Fibroblast of skin of right quadriceps (primary cell): ENCODE measurements at places on chromosomes 2 and 18.

GRCh38 chr2:137865954-137866540, 98.2 kb upstream of the HNMT start:
- peak; percentile 28 for DNase-seq

DNA sequence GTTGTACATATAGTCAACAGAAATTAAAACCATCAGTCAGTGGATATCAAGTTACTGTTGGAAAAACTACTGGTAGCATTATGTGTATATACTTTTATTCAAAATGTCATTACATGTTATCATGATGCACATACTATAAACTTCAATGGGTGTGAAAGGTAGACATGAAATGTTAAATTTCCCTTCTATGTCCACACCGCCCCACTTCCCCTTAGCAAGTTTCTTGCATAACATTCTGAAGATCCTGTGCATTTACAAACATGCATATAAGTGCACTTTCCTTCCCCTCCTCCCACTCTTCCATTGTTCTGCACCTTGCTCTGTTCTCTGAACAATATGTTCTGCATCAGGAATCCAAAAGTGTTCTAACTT, 16.6 kb upstream of the HK2 start:
- no peak for DNase-seq

DNA sequence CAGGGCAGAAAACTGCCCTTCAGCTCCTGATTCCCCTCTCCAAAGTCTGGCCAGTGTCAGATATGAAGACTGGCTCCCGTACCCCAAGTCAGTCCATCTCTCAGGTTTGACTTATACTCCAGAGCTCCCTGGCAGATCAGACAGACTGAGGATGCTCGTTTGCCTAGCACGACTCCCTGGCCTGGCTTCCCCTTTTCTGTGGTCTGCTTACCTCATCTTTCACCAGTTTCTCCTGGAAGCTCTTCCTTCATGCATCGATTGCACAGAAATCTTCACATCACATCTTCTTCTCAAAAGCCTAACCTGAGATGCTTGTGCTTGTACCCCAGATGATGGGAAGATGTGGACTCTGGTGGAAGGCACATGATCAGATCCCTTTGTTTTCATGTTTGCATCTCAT, 387.9 kb upstream of the POU3F3 start:
- DNase-seq: no peak

GRCh38 chr2:189835855-189836558, 51.8 kb downstream of the PMS1 start:
- DNase-seq: no peak

GRCh38 chr2:39728941-39729351, 50.1 kb downstream of the THUMPD2 start:
- peak; percentile 22 for DNase-seq

GRCh38 chr2:68806511-68807109, 64.6 kb downstream of the BMP10 start:
- DNase-seq: peak; percentile 13

DNA sequence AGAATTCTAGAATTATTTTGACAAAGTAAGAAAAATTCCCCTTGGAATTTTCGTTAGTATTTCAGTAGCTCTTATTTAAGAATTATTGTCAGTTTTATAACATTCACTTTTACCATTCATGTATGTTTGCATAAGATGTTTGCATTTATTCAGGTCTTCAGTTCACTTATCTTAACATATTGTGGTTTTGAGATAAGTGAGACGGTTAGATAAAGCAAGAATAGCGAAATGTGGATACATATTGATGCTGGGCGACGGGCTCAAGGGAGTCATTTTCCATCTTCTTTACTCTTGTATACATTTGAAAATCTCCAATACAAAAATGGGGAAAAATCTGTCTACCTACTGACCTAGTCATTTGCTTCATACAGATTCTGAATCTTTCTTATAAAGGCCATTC, 156.7 kb upstream of the HDAC4 start:
- no peak for DNase-seq

GRCh38 chr2:182730486-182730885, 14.4 kb downstream of the DNAJC10 start:
- DNase-seq: no peak

DNA sequence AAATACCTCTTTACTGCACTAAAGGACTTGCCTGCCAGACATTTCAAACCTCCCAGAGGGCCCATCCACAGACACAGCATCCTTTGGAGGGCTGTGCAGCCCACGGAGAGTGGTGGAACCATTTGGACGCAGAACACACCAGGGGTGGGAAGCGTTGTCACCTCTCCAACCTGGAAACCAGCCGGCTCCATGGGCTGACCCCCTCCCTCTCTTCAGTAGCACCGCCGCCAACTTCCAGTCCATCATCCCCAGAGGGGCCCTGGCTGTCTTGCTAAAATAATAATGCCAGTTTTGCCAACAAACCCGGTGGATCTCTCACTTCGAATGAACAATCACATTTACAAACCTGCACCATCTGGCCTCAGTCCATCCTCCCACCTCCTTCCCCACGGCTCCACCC, 203.9 kb downstream of the FBXO15 start:
- DNase-seq: no peak

DNA sequence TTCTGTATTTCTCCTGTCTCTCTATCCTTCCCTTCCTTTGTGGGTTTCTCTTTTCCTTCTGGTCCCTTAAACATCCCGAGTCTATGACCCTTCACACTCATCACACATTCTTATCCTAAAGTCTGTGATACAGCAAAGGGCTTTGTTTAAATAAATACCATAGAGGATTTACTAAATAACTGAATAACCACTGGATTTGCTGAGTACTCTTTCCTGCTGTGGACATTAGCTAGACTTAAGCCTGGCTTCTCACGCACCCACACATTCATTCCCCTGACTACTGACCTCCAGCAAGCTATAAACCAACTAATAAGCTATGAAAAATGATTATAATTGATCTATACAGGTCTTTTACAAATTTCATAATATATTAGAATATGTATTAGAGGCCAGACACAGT, 76.6 kb downstream of the COL4A3 start:
- no peak for DNase-seq

DNA sequence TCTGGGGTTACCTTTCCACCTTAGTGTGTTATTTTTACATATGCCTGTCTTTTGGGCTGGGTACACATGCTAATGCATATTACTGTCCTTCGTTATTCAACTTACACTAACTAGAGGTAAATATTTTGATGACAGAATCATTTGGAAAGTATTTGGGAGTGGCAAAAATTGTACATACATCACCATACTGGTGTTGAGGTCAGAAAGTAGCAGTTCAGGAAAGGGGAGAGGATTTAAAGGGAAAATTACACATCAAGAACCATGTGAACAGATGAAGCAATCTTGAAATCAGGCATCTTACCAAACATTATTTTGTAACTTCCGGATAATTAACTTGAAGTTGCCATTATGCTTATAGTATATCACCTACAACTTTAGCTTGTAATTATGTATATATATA, 379.7 kb downstream of the RND3 start:
- no peak for DNase-seq

GRCh38 chr2:203988500-203989260, 52.1 kb downstream of the ICOS start:
- DNase-seq: no peak

DNA sequence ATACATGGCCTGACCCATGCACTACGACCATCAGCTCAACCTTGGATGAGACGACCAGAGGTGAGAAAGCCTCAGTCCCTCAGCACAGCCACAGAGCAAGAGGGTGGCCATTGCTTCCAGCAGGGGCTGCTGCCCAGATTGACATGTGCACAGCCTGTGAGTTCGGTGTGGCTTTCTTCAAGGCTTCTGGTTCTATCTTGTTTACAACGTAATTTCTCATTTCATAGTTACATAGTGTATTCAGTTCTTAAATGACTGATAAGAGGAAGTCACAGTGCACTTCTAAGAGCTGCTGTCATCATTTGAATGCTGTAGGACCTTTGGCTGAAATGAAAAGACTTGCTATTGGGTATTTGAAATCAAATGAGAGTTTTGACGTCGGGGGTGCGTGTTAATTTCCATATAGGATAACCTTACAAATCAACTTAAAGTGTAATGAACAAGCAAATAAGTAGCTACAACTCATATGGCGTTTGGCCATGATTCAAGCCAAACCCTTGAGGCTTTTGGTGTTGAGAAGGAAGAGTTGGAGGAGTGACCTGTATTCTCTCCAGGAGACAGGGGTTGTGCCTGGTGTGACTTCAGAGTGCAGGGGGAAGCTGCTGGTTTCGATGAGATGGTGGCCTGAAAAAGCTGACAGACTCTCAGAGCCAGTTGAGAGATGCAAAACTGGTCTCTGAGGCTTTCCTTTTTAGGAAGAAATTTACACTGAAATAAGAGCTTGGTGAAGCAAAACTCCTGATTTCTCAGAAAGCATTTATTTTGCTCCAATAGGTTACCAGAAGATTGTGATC, 51.0 kb downstream of the TSHZ1 start:
- DNase-seq: no peak

DNA sequence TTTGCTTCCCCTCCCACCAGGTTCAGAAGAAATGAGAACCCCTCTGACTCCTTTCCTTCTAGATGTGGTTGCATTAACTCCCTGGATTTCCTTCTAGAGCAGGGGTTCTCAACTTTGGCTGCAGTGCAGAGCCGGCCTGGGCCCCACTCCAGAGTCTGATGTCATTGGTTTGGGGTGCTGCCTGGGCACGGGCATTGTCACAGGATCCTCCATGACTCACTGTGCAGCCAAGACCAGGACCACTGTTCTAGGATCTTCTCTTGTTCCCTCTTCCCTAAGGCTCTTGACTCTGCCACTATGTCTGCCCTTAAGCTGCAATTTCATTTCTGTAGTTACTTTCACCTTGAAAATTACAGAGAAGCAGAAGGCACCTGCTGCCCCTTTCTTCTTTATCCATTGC, 31.8 kb downstream of the TBC1D8 start:
- no peak for DNase-seq
